H9 (cell line): ENCODE measurements at places on chromosomes 7 and 10.

DNA sequence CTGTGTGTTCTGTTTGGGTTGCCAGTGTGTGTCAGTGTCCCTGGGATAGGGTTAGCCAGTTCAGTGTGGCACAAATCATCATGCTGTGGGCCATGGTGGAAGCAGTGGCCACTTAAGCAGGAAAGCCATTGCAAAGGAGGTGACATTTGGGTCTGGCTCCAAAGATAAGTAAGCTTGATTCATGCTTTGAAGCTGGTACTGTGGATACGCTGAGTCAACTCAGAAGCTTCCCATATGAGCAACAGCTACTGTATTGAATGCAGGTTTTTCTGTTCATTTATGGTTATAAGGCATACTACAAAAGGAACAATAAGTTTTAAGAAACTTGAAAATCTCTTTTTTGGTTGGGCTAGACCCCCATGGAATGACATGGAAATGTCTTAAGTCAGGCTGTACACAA, 143.1 kb downstream of the BMPER start:
- DNase-seq = no peak

DNA sequence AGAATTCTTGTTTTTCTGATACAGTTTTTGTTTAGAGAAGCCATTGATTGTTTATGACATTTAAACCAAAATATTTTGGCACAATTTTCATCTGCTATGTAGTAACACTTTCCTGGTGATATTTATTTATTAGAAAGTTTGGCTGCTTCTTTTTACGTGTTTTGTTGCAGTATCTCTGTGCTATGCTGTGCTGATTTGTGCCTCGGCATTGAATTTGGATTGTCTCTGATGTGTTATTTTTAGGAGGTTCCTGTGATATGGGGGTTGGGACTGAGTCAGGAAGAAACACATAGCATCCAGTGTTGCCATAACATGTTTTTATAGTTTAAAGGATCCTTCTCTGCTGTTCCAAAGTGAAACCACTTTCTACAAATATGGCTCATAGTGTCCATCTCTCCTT, 1197.7 kb upstream of the LRRN3 start:
- DNase-seq = no peak

DNA sequence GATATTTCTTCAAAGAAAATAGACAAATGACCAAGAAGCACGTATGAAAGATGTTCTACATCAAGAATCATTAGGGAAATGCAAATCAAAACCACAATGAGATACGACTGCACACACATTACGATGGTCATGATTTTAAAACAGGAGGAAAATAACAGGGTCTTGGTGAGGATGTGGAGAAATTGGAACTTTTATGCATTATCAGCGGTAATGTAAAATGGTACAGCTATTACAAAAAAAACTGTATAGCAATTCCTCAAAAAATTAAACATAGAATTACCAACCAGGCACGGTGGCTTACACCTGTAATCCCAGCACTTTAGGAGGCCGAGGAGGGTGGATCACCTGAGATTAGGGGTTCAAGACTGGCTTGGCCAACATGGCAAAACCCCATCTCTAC, 178.8 kb upstream of the NEBL start:
- no peak for DNase-seq

DNA sequence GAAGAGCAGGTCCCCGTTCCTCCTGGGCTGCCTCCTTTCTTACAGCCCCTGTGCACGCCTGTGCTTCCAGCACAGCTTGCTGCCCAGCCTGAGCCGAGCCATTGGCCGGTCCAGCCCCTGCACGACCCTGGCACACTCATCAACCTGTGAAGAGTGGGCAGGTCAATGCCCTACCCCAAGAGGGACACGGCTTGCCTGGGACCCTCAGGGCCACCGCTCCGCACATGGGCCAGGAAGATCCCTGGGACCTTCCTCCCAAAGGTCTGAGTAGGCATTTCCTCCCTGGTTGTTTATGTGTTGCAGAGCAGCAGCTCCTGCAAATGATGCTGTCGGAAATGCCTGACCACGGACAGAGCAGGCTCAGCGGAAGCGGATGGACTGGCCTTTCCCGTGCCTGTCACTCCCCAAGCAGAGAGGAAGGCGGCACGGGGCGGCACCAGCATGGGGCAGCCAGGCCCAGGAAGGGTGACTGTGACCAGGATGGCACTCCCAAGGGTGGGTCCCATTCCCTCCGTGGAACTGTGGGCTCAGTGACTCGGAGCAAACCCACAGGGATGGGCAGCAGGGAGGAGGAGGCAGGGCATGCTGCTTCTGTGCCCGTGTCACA, 252.5 kb downstream of the TNS3 start:
- DNase-seq = no peak

DNA sequence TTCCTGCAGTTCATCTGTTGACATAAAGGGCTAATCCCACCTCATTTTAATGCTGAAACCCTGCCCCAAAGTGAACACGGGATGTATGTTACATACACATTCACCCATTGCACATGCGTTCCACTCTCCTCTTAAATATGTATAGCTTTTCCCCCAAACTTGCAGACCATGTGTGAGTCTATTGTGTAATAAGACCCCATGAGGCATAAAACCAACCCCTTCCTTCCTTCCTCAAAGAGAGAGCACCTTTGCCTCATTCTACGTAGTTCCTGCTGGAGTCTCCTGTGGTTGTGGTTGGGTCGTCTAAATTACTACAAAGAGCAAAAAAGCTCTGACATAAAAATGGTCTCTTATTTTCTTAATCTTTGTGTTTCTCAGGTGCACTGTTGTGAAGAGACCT, 345.7 kb upstream of the KLF6 start:
- DNase-seq = no peak

DNA sequence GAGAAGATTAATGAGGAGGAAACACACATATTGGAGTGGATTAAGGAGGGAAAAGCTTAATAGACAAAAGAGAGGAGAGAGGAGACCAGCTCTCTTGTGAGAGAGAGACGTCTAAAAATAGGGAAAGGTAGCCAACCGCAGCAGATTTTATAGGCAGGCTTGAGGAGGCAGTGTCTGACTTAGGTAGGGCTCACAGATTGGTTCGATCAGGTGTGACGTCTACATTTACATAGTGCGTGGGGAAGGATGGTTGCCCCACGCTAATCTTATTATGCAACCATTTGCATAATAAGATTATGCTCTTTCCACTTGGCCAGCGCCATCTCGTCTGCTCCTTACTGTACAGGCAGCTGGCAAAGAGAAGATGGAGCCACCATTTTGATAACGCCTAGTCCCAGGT, 122.0 kb downstream of the MARCHF5 start:
- no peak for DNase-seq

DNA sequence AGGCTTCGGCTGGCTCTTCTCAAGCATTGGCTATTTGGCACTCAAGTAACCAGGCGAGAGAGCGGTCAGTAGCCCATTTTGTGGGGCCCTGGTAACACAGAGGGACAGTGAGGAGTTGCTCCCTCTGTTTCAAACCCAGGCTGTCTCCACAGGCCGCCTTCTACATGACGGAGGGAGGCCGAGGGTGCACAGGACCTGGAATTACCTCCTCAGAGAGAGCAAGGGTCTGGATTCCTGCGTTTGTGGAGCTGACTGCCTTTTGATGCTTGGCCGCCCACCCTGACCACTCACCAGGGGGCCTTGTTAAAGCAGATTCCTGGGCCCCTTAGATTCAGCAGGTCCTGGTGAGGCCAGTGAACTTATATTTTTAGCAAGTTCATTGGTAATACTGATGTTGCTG, 12.3 kb downstream of the UPP1 start:
- no peak for DNase-seq
